ENCODE measurements at places on chromosomes 2 and 18.

GRCh38 chr2:40032650-40033319, 253.7 kb upstream of the THUMPD2 start:
- peak; percentile 57 for DNase-seq

DNA sequence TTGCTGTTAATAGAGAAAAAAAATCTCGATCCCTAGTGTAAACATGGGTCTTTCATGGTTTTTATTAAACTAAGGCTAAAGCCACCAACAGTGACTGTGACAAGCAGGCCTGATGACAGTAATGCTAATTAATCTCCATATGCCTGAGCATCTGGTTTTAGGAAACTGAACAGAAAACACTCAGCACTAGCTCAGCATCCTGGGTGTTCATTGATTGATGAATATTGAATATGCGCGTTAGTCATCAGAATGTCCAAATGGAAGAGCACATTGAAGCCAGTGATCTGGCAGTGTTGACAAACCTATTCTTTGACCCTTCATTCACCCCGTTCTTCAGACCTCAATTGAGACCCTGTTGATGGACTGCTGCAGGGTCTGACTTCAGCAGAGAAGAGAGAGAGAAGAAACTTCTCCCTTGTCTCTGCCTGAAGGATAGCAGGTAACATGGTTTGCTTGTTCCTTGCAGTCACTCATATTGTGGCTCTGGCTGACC, 283.8 kb downstream of the RDH14 start:
- no peak for DNase-seq

DNA sequence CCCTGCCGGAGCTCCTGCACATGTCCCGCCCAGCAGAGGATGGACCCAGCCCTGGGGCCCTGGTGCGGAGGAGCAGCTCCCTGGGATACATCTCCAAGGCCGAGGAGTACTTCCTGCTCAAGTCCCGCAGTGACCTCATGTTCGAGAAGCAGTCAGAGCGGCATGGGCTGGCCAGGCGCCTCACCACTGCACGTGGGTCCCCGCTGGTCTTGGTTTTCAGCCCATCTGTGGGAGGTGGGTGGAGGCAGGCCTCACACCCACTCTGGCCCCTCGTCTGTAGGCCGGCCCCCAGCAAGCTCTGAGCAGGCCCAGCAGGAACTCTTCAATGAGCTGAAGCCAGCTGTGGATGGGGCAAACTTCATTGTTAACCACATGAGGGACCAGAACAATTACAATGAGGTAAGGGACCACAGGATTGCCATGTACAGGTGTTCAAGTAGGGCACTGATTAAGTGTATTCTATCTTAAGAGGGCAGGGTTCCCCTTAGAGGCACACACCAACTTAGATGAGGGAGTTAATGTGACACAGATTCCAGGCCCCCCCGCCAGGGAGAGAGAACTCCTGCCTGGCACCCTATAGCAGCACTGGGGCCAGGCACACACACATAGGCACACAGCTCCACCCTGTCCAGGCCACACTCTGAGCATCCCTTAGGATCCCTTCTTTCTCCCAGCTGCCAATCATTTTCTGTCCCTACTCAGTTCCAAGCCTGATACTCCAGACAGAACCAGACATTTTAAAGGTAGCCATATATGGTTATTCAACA, 5.4 kb upstream of the CHRNG start:
- DNase-seq: no peak

DNA sequence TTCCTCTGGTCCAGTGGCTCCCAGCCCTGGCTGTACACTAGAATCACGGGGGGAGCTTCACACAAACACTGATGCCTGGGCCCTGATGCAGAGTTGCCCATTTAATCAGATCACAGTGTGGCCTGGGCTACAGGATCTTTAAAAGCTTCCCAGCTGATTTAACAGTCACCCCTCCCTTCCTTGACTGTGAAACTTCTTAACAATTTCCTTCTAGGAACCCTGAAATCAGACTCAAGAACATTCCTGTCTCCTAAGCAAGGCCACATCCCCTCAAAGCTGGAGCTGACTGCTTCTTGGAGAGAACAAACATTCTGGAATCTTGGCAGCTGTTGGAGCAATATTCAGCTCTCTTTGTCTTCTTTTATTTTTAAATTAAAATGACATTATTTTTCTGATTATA, 88.7 kb downstream of the ADD2 start:
- DNase-seq: no peak

- DNase-seq: peak; percentile 56
Observed at GRCh38 chr18:55300421-55300935, 287.5 kb downstream of the TCF4 start.

Measured in skeletal muscle cell (primary cell).